ENCODE measurements at places on chromosomes 13 and 19.

DNA sequence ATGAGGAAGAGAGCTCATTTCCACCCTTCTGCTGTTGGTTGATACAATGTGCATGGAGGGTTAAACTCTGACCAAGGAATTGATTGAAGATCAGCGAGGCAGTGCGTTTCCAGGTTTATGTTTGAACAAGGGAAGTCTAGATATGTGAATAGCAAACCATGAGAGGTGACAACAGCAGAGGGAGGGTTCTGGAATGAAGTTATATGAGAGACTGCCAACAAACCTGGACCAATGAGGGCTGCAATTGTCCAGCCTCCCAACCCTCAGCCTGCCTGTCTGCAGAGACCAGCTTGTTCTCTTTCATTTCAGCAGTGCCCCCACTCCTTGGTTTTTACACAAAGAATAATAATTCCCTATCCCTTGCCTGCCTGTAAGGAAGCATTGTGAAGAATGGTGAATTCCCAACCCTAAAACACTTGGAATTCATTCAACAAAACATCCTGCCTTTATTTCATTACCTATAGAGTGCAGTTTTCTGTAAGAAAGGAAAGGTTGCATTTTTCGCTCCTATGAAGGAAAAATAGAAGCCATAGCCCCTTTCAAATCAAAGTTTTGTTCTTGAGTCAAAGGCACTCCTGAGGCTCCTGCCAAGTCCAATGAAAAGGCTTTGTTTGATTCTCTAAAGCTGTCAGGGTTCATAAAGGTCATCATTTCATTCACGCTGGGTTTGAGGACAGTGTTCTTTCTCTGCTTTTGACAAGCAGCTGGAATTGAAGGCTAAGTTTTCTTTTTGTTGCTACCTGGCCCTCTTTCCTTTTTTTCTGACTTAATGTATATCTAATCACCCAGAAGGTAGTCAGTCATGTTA, 53.6 kb upstream of the ABCC4 start:
- no peak for DNase-seq

DNA sequence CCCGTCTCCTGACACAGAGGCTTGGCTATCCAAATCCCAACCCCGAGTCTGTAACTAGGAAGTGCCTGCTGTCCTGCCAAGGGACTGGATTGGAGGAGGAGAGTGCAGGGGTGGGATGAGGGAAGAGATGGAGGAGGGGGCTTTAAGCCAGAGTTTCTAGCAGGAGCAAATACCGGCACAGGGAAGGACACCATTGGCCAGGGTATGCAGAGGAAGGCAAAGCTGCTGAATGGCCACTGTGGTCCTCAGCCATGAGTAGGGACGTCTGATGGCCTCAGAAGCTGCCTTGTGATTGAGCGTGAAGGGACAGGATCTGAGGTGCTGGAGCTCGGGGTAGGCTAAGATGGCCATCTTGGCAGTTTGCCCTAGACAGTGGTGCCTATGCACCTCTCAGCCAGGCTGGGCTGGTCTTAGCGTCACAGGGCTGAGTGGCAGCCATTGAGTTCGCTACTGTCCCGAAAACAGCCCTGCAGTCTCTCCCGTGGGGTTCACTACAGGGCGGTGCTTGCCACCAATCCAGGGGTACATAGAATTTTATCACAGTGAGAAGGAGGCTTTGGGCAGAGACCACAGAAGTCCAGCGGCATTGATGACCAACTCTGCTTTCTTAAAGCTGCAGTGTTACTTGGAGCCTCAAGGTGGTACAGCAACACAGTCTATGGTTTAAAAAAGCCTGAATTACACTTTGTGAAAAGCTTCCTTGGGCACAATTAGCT, 61.8 kb downstream of the AKAP11 start:
- no peak for DNase-seq

DNA sequence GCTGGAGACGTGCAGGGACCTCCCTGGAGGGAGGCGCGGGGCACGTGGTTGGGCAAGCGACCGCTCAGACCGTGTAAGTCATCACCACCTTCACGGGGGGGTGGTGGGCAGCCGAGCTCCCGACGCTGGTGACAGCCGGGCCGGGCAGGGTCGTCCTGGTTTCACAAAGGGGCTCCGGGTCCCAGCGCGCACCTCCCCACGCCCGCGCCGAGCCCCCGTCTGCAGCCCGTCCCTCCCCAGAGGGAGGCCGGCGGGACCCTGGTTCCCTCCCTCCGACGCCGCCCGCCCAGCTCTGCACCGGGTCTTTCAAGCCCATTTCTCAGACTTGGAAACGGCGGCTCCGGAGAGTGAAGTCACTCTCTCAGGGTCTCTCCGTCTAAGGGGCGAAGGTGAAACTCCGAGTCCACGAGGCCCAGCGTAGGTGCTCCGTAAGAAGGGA, 729 bp upstream of the ARID3A start:
- DNase-seq = no peak

GRCh38 chr13:77359171-77359570, 32.3 kb upstream of the MYCBP2 start:
- no peak for DNase-seq

DNA sequence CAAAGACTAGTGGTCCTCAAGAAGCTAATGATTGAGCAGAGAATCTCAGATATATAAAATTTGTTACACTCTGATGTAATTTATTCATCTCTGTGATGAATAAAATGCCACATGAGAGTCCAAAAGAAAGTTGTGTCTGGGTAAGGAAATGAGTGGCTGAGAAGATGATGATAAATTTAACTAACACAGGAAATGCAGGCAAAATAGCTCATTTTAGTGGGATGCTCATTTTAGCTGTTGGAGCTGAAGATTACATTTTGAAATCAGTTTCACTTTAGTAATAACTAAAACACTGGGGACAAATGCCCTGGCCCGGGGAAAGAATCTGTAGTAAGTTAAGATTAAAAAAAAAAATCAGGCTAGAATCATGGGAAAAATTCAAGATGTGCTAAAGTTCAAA, 35.2 kb downstream of the SPRY2 start:
- DNase-seq = no peak
